ENCODE measurements at places on chromosomes 11 and 22.

DNA sequence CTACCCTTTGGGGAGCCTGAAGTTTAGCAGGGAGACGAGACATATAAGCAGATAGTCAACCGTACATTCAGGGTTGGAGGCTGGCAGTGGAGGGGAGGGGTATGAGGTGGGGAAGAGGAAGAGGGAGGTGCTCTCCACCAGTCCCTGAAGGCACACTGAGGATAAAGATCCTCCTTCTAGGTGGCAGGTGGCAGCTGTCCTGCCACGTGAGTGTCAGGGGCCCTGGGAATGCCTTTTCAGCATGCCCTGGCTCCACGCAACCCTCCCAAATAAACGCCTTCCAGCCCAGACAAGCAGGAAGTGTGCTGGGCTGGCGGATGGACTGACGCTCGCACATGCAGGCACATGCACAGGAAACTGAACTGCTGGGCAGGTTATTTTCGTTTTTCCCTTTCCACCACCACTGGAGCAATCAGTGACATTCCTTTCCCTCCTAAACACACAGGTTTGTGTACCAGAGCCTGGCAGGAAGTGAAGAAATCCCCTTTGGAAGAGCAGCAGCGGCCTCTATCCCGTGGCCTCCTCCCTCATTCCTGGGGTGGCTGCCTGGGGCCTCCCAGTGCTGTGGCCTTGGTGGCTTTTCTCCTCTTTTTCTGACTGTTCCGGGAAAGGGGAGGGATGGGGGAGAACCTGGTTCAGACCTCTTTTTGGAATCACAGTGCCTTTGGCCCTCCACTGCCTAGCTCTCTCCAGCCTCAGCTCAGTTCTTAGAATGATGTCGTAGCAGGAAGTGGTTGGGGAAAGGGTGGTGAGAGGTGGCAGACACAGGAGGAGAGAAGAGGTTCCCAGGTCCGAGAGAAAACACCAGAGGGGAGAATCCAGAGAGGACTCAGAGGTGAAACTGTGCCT, 157.0 kb upstream of the TIMP3 start:
- DNase-seq, result no peak

DNA sequence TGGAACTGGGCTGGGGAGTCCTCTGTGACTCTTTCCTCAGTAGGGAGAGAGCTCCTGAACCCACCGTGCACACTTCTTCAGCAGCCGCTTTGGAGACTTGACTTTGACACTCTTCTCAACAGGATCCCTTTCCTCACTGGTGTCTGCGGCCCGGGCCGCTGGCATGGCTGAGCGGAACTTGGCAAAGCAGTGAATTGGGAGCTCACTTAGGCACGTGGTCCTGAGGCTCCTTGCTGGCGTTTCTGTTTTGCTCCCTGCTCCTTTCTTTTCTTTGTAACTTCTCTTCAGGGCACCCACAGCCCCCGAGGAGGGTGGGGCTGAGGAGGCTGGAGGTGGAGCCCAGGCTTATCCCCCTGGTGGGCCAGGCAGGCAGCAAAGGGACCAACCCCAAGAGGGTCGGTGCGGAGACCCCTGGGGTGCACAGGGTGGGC, 8.4 kb upstream of the KCNQ1OT1 start:
- DNase-seq, result no peak

DNA sequence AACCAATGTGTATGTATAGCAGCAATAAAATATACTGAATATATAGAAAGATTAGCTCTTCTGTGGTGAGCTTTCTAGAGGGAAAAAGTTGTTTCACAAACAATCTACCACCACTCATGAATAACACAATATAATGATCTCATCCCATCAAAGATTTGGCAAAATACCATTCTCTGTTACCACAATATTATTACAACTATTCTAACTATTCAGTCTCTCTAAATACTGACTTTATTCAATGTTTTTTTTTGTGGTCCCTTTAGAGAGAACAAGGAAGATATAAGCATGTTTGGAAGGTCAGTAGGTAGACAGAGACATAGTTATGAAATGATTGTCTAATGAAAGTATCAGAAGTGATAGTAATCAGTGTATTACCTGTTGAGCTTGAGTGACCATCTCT, 7.8 kb downstream of the CCDC90B start:
- no peak for DNase-seq

GRCh38 chr22:19596680-19597398, 72.6 kb upstream of the CLDN5 start:
- DNase-seq, result no peak

DNA sequence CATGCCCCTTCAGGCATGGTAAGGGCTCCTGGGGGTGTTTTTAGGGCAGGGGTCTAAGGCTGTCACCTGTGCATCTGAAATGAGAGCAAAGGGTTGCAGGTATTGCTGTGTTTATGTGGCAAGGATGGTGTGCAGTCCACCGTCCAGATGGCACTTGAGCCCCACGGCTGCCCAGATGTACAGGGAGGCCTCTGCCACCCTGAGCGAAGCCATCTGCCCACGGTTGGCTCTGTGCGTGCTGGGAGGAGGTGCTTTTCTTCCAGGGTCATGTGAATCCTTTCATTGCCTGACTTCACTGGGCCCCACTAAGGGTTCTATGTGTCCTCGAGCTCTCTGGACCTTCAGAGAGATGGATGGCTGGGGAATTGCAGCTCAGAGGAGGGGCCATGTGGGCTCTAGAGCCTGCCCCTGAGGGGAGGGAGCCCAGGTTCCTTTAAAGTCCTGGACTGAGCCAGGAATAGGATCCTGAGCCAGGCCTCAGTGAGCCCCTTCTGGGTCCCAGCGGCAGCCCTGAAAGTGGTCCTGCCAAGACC, 89.9 kb downstream of the CTTN start:
- DNase-seq, result no peak

DNA sequence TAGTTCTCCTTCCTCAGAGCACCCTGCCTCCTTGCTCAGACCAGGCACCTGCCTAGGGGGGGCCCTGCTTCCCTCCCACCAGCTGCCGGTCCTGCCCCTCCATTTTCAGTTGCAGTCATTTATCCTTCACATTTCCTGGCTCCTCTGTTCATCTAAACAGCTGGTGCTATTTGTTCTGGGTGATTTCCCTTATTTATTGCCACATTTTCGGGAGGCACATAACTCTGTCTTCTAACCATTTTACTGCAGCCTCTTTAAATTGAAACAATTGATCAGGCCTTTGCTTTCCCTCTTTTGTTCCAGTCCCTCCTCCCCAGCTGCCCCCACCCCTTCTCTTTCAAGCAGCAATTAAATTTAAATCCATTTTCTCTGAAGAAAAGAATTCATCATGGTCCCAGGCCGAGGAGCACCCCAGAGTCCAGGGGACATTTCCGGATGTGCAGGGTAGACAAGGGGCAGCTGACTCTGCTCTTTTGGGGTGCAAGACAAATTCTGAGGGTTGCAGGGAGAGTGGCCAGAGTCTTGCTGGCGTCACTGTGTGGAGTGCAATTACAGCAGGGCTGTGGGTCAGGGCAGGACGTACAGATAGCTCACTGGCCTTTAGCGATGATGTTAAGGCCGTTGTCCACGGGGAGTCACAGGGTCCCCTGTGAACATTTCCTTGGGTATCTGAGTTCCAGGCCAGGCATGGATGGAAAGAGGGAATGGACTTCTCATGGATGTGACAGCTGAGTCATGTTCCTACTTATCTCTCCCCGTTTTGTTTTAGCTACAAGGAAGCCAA, 476.4 kb downstream of the TBC1D22A start:
- DNase-seq, result no peak

- no peak for DNase-seq
Observed at GRCh38 chr11:117390743-117391142, 63.1 kb downstream of the CEP164 start.

DNA sequence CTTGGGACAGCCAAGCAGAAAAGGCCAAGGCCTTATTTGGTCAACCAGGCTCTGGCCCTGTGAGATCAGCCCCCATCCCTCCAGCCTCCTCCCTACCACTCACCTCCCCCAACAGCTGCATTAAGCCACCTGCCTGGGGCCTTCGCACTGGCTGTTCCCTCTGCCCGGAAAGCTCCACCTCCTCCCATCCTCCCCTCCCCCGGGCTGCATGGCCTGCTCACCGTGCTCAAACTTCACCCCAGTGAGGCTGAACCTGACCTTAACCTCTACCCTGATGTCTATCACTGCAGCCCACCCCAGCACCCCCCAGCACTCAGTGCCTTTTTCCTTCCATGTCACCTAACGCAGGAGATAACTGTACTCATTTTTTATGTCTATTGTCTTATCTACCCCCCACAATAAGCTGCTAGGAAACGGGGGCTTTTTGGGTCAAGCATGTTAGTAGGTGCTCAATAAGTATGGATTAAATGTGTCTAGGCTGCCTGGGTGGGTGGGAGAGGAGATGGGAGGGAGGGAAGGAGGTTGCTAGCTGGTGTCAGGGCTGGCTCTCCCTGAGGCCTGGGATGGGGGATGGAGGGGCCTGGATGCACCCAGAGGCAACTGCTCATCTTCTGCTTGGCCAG, 912 bp downstream of the PTPRCAP start:
- no peak for DNase-seq

- no peak for DNase-seq
Observed at GRCh38 chr11:38646382-38646781, 2048.3 kb upstream of the RAG2 start.

DNA sequence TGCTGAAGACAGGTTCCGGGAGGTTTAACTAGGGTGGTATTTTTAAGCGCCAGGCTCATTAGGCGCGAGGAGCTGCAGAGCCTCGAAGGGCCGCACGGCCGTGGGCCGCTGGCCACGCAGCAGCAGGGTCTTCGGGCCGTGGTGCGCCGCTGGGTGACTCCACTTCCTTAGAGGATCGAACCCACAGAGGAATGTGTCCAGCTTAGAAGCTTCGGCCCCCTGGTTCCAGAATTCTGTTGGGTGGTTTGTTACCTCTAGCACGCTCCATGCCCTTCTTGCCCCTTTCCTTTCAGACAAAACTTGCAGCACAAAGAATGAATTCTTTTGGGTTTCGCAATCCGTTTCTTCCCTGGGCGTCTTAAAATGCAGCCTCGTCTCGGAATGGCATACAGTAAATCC, 773 bp upstream of the PATL1 start:
- no peak for DNase-seq

- peak; percentile 78 for DNase-seq
Observed at GRCh38 chr22:48185071-48186055, 1422.9 kb downstream of the TBC1D22A start.

GRCh38 chr22:35683560-35683959, 34.1 kb upstream of the APOL5 start:
- no peak for DNase-seq

DNA sequence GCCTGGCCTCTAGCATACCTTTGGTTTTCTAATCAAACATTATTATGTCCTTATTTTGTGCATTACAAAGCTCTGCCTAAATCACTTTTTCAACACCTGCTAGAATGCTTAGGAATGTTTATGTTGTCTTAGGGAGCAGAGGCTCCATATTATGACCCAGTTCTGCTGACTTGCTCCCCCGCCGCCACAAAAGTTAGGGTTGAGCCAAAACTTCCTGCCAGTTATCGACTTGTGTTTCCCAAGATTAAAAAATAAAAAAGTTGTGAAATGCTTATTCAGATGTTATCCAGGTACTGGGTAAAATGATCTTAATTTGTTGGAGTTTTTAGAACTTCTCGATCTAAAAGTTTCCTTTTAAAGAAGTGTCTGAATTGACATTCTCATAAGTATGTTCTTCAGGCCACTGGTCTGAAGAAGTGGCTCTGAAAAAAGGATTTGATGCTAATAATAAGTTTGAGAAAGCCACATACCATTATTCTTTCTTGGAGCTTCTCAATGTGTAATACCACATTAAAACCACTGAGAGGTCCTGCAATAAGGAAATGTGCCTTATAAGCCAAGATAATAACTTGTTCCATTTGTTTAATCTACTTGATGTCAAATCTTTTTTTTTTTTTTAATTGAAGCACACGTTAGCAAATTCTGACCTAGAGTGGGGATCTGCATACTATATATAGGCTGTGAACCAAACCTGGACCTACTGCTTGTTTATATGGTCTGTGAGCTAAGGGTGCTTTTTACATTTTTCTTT, 2.2 kb downstream of the RNF185 start:
- no peak for DNase-seq

- DNase-seq, result no peak
Observed at GRCh38 chr22:45009606-45010531, at the start of gene PHF21B. PHF21B (minus strand) TSS chr22:45010005; CDS start chr22:45009549, 456 bp downstream.

GRCh38 chr11:131423688-131424087, 53.3 kb downstream of the NTM start:
- no peak for DNase-seq

DNA sequence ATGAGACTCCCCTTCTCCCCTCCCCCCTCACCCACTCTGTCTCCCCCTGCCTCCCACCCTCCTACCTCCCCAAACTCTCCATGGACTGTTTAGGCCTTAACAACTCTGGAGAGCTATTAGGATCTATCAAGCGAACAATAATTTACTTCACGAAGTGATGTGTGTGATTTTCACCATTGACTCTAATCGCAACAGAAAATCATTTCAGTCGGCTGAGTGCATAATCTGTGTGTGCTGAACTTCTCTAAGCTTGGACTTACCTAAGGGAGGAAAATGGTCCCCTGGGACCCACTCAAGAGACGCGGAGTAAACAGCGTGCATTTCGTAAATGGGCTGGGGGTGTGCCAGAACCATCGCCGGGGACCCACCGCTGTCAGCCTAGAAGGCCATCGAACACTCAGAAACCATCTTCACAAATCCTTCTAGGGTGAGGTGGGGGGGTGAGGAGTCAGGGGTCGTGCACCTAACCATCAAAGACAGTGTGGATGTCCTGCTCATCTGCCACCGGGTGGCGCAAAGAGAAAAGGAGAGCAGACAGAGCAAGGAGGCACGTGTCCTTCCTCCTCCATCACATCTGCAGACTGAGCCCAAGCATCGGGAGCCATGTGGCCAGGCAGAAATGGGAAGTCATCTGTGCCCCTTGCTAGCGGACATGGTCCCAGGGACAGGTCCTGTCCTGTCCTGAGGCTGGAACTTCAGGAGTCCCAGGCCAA, 62.1 kb upstream of the NUP50 start:
- DNase-seq, result peak; percentile 77

DNA sequence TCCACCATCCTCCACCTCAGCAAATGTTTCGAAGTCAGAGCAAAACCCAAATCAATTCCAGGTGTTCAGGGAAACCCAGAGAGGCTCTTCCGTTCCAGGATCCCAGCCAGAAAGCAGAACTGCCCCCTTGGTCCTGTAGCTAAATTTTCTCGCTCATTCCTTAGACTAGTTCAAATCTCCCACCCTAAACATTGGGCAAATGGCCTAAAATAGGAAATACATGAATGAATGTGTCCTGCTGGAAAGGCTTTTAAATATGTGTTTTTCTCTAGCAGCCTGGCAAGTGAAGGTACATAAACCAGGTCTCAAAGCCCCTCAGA, 89.6 kb downstream of the ETS1 start:
- no peak for DNase-seq

DNA sequence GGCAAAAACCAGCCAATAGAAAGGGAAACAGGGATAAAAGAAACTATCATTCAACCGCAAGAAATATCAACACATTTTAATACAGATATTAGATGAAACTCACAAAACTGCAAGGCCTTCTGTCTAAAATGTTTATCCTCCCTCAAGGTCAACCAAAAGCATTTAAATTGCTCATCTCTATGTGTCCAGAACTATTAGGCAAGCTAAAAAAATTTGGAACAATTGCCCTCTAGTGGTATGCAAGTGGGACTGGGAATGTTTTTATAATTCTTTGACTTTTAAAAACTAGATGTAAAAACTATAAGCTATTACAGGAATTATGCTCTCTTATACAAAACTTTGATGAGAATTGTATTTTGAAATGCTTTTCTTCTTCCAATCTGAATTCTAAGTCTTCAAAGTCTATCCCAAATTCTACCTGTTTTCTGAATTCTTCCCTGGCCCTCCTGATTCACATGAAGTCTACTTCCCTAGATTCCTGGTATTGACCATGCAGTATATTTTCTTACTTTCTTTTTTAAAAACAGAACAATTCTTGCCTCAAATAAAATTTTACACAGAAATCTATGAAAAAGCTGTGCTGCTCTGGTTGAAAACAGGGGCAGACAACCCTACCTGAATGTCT, 4.9 kb downstream of the CWC15 start:
- peak; percentile 22 for DNase-seq

GRCh38 chr11:2215230-2215560, 43.6 kb upstream of the TH start:
- DNase-seq, result no peak

Data from MV-4-11 (cell line).